Activated CD4-positive, CD25-positive, alpha-beta regulatory T cell treated with anti-CD3 and anti-CD28 coated beads, Interleukin-2, amount 50 U/mL, for 16 hours (primary cell): ENCODE measurements at places on chromosomes 11 and 22.

DNA sequence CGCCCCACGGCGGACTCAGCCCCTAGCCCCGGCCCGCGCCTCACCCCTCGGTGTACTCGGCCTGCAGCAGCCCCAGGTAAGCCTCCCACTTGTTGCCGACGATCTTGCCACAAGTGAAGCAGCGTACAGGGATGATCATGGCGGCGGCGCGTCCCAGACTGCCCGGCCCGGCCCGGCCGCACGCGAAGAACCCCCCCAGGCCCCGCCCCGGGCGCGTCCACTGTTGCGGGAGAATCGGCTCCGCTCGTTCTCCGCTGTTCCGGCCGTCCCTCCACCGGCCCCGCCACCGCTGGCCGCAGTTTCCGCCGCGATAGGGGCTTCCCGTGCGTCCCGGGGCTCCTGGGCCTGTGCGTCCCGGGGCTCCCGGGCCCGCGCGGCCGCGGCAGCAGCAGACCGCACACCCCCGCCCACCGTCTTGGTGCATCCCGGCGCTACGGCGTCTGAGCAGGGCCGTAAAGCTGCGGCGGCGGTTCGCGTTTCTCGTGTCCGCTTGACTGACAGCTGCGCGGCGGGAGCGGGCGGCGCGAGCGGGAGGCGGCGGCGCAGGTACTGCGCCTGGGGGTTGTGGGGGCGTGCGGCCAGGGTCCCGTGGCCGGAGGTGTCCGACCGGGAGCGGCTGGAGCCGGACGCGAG is at the start of the genes POLR2L and TSPAN4:
POLR2L (minus strand) TSS at position 160 of the 633 bp plus-strand sequence; CDS start at position 139, 21 bp downstream.
TSPAN4 (plus strand) TSS at position 483 of the 633 bp plus-strand sequence. CDS start 7,453 bp downstream, outside the sequence.
- DNase-seq: peak; percentile 78

DNA sequence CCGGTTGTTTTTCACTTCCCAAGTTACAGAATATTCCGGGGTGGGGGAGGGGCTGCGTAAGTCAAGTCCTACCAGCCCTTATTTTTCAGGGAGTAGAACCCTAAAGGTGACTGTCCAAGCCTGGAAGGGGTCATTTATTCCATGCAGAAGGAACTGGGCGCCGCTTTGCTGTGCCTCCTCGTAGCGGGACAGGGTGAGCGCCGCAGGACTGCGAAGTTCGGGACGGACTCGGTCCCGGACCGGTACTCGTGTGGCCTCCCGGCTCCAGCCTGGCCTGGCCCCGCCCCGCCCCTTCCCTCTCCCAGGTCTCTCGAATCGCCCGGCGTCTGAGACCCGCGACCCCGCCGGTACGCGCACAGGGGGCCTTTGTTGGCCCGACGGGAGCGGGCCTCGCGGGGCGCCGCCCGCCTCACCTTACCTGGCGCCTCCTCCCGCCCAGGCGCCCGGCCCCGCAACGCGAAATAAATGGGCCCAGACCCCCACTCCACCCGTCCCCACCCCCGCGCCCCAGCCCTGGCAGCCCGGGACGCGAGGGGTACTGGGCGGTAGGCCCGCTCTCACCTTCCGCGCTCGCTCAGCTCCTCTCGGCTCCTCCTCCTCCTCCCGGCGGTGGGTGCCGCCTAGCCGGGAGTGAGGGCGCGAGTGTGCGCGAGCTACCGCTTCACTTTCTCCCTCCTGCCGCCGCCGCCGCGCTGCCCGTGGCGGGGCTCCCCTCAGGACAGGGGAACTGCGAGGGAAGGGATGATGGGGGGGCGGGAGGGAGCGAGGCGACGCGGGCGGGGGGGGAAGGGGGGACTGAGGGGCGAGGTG is 698 bp downstream of the PAK1 start:
- no peak for DNase-seq

GRCh38 chr11:126194121-126194543 is 17.3 kb downstream of the RPUSD4 start:
- DNase-seq: no peak

- DNase-seq: no peak
Observed at GRCh38 chr11:22331771-22332170, 6.4 kb upstream of the SLC17A6 start.

GRCh38 chr11:35256296-35256695 is 117.3 kb downstream of the CD44 start:
- DNase-seq: no peak

DNA sequence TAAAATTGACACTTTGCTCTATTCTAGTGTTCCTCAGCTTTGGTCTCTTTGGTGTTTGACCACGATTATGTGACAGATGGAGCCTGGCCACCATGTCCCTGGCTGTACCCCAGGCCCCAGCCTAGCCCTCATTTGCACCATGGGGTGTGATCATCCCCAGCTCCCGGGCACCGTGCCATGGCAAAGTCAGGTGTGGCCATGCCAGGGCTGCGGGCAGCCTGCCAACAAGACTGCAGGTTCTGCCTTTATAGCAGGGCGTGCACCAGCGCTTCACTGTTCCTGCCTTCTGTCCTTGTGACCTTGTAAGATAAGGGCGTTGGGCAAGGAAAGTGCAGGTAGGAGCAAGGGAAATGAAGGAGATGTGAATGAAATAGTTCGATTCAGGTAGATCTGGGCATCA is 22.4 kb upstream of the APOBEC3A start:
- no peak for DNase-seq

GRCh38 chr11:12052676-12053605 is 44.5 kb upstream of the DKK3 start:
- no peak for DNase-seq

GRCh38 chr11:2815762-2816496 is 69.6 kb downstream of the CDKN1C start:
- DNase-seq: no peak

DNA sequence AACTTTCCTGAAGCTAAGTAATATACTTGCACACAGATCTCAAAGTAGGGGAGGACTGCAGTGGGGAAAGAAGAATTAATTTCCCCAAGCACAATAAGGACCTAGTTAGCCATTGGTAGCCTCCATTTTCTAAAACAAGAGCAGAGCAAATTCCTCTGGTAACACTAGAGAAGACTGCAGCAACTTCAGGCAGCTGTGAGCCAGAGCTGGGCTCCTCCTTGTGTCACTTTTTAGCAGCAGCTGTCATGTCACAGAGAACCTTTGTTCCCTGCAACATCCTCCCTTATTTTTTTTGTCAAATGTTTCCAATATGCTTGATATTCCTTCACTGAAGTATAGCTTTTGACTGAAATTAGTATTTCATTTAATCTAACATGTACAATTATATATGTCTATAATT is 54.4 kb downstream of the RRAS2 start:
- DNase-seq: no peak

GRCh38 chr11:63667995-63668795 is 3.0 kb downstream of the ATL3 start:
- no peak for DNase-seq

DNA sequence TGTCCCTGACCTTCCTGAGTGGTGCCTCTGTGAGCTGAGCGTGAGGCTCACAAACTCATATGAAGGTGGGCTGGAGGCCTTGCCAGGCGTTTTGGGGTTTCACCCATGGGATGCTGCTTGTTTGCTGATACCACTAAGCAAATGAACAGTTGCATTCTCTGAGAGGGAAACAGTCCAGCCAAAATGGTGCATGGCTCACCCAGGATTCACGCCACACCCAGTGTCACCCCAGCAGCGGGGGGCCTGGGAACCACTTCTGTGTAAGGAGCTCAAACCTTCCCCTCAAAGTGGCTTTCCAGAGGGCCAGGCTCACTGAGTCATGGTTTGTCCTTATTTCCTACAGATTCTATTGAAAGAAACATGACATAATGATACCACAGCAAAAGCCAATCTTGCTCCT is 928.1 kb downstream of the TBC1D22A start:
- no peak for DNase-seq

- no peak for DNase-seq
Observed at GRCh38 chr22:48884324-48884723, 943.3 kb downstream of the BRD1 start.

DNA sequence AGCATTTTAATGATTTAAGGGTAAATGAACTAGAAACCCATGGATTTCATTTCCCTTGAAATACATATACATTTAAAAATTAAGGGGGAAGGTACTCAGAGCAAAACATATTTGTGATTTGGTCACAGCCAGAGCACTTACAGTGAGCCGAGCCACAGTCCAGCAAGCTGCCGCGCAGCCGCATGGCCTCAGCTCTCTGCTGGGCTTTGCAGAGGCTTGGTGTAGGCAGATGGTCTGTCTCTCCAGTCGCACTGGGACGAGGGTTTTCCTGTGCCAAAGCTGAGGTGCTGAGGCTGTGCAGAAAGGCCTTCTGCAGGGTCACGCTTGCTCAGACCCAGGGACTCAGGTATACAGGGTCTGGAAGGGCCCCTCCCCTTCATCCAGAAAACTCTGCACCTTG is 367.3 kb downstream of the OPCML start:
- no peak for DNase-seq

- DNase-seq: no peak
Observed at GRCh38 chr22:23705358-23705757, 14.5 kb downstream of the RGL4 start.

- no peak for DNase-seq
Observed at GRCh38 chr11:124740277-124740882, 638 bp downstream of the NRGN start.

DNA sequence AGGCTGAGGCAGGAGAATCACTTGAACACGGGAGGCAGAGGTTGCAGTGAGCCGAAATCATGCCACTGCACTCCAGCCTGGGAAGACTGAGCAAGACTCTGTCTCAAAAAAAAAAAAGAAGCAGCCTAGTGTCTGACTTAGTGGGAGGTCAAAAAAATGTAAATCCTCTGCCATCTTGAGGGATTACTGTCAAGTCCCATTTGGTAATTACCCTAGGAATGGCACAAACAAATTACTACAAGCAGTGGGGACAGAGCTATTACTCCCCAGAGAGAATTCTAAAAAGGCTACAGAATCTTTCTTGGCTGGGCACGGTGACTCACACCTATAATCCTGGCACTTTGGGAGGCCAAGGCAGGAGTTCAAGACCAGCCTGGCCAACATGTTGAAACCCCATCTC is 3.8 kb downstream of the SERPING1 start:
- DNase-seq: no peak

GRCh38 chr11:10386361-10386760 is 68.7 kb upstream of the AMPD3 start:
- DNase-seq: no peak

- no peak for DNase-seq
Observed at GRCh38 chr11:109641549-109641948, 219.6 kb downstream of the C11orf87 start.

GRCh38 chr11:88484873-88485621 is 147.5 kb upstream of the CTSC start:
- peak; percentile 4 for DNase-seq

DNA sequence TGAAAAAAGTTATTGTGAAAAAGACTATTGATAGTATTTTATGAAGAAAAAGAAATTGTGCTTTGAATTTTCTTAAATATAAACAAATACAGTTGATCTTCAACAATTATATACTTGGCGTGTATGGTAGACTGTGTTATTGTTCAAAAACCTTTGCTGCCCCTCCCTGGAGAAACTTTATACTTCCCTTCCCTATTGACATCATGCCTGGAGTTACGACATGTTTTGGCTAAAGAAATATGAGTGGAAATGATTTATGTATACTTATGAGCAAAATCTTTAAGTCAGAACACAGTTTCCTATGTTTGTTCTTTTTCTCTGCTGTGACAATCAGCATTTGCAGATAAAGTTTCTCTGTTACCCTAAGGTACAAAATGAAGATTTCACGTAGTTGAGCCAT is 243.8 kb downstream of the TMEM135 start:
- no peak for DNase-seq

GRCh38 chr22:23218867-23219251 is 38.5 kb downstream of the BCR start:
- DNase-seq: no peak

DNA sequence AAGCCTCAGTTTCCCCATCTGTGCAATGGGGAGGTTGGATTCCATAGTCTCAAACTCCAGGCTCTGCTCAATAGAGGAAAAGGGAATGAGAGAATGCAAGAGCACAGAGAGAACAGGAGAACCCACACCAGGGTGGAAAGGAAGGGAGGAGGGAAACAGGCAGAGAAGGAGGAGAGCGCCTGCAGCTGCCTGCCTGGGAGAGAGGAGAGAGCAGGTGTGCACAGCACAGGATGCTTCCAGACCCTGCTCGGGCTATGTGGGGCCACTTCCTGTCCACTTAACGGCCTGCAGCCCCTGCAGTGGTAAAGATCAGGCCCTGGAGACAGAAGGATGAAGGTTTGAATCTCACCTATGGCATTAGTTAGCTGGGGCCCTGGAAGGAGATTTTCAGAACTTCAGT is 12.3 kb downstream of the LRRC32 start:
- no peak for DNase-seq

DNA sequence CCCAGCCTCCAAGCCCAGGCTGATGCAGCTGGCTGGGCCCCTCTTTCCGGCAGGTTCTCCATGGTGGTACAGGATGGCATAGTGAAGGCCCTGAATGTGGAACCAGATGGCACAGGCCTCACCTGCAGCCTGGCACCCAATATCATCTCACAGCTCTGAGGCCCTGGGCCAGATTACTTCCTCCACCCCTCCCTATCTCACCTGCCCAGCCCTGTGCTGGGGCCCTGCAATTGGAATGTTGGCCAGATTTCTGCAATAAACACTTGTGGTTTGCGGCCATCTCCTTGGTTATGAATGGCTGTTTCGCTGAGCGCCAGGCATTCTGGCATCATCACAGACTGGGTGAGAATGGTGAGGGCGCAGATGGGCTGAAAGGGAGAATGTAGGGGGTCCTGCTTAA is 3.6 kb downstream of the PRDX5 start:
- no peak for DNase-seq

GRCh38 chr11:45926536-45927331 is 4.3 kb downstream of the LARGE2 start:
- no peak for DNase-seq

DNA sequence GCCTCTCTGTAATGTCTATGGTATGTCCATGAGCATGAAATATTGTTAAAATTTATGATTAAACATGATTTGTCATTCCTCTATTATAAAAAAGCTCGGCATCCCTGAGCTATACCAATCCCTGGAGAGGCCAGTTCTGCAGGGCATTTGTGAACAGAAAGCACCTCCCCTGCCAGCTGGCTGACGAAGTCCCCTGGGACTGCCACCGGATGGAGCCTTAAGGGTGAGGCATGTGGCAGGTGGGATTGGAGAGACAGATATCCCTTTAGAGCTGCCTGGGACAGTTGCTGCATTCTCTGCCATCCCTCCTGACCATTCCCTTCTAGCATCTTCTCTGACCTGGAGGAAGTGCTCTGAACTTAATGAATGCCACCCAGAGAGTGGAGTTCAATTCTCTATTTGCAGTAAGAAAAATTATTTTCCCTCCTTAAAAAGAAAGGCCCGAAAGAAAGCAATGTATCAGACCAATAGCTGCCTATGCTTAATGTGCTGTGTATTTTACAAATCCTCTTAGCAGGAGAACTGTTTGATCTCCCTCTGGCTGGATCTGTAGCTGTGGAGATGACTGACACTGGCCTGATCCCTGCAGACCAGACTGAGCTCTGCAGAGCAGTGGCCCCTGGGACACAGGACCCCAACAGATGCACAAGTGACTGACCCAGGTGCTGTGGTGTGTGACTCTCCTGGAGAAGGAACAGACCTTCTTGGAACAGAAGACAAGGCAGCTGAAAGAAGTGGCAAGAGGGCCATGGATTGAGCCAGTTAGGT is 219.0 kb upstream of the NAV2 start:
- DNase-seq: no peak
